Activated T-cell treated with anti-CD3 and anti-CD28 coated beads, Interleukin-2, amount 50 U/mL, for 48 hours (primary cell): ENCODE measurements at places on chromosomes 6 and 20.

DNA sequence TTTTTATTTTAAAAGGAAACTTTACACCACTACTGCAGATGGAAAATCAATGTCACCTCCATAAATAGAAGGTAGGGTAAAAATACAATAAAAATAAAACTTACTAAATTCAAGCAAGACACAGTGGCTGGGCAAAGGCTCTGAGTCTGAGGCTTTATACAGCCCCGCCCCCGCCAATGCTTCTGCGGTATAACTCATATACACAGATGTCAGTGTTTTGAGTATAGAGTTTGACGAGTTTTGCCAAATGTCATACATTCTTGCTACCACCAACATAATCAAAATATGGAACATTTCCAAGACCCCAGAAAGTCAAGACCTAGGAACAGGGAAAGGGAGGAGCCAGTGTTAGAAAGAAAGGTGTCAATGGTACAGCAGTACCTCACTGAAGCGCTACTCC lies 12.8 kb downstream of the NFATC2 start:
- DNase-seq: peak; percentile 84

DNA sequence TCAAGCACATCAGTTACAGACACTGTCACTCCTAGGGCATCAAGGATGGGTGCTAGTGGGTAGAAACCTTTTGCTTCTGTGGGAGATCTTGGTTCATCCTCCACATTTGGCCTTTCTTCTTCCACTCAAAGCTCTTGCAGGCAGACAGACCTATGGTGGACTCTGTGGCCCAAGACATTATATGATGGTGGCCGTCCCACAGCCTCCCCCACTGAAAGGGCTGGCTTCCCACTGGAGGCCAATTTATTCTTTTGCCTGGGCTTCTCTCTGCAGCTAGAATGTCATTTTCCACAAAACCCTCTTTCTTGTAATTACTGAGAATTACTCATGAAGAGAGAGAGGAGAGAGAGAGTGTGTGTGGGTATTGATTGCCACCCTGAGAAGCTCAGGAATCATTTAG lies 43.8 kb downstream of the CD40 start:
- no peak for DNase-seq

DNA sequence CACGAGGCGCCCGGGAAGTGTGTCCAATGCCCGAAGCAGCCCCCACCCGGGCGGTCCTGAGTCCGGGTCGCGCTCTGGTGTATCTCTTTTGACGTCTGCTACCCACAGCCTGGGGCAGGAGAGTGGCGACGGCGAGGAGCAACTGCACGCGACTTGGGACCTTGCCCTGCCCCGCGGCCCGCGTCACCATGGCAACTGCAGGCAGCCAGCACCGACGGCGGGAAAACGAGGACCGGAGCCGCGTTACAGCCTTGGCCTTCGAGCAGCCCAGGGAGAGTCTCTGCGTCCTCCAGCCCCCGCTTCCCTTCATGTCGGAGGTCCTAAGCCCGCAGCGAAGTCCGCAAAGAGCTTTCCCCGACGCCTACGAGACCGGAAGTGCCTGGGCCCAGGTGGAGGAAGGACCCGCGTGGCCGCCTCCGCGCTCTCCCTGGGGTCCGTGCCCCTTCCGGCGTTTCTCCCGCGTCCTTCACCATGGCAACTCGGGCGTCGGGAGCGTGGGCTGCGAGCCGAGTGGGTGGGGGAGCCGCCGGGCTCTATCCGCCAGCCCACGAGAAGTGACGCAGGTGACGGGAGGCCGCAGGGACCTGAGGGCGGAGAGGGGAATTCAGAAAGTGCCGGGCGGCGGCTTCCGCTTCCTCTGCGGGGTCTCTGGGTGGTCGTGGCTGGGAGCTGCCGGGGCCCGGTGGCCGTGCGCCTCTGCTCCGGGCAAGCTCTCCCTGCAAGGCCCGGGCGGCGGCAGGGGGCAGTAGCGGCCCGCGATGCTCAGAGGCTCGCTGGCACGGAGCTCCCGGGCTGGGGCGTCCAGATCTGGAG lies 88.6 kb upstream of the TGM3 start:
- DNase-seq: peak; percentile 77

- DNase-seq: no peak
These were observed 10.1 kb downstream of the PKHD1 start for GRCh38 chr6:52077180-52077884.

DNA sequence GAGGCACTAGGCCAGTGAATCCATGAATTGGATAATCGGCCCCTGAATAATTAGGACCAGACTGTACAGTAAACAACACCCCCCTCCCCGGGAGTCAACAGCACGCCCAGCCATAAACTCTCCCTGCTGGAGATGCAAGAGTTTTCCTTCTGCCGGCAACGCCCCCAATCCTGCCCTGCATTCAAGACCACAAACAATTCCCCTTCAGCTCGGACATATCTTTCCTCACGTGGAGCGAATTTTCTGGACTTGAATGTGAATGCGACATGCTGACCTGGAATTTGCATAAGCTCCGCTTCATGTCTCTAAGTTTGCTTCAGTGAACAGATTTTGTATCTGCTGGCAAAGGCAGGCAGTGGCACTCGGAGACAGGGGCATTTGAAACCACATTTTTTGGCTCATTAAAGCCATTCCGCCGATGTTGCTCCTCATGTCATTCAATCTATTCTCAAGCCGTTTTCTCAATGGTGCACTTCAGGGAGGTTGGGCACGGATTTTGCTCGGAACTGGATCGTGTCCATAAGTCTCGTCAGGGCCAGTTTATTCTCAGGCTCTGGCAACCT lies 38.0 kb upstream of the GMPR start:
- DNase-seq: no peak

GRCh38 chr20:3786126-3786484 lies 435 bp downstream of the CENPB start:
- DNase-seq: peak; percentile 57

GRCh38 chr6:43921548-43922425 lies 151.8 kb downstream of the VEGFA start:
- no peak for DNase-seq

DNA sequence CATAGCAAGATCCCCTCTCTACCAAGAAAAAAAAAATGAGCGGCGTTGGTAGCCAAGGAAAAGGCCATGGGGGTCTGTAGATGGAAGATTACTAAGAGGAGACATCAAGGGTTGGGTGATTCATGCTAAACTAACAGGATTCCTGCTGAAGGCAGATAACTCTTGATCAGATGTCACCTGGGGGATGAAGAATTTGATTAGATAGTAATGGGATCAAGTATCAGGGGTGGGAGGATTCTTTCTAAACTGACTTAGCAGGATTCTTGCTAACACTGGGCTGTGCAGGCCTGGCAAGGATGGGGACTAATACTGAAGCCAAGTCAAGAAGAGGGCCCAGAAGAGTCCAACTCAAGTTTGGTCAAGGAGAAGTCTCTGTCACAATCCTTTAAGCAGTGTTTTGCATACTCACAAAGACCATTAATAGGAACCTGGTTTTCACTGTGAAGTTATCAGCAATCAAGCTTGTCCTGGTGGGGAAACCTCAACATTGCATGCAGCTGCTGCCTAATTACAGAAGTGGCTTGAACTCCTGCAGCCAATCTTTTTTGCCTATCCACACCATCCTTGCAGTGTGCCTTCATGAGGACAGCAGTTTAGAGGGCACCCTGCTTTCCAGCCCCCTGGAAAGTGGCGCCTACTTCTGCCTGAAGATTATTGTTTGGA lies 61.3 kb downstream of the ANKRD6 start:
- DNase-seq: no peak

DNA sequence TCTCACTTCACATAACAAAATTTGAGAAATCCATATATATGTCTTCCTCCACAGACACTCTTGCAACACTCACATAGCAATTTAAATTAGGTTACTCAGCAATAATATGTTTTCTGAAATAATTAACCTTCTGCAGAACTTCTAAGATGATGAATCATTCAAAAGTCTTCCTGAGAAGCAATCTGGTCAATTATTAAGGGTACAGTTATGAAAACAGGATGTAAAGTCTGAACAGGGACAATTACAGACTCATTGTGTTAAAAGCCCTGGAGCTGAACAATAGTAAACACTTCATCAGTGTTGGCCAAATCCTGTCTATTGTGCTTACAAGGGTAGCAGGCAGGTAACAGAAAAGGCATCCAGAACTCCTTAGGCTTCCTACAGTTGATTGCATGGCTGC lies 75.4 kb downstream of the FILIP1 start:
- no peak for DNase-seq

DNA sequence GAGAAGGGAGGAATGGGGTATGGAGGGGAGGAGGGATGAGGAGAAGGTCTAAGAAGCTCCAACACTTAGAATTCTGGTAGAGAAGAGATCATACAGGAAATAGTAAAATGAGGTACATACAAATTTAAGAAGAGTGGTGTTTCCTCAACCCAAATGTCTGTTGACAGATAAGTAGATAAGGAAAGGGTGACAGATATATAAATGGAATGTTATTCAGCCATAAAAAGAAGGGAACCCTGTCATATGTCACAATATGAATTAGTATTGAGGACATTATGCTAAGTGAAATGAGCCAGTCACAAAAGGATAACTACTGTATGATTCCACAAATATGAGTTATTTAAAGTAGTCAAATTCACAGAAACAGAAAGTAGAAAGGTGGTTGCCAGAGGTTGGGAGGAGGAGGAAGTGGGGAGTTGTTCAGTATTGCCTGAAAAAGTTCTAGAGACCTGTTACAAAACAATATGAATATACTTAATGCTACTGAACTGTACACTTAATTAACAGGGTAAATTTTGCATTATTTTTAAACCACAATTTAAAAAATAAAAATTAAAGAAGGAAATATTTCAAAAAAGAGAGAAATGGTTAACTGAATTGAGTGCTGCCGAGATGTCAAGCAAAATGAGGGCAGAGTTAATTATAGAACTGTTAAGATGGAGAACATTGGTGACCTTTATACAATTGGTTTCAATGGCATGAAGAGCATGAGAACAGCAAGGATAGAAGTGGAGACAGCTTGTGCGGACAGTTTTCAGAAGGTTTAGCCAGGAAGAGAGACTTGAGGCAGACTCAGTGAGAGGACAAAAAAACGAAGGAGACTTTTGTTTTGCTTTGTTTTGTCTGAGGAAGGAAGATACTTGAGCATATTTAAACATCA lies 47.6 kb upstream of the ADGRF4 start:
- no peak for DNase-seq

DNA sequence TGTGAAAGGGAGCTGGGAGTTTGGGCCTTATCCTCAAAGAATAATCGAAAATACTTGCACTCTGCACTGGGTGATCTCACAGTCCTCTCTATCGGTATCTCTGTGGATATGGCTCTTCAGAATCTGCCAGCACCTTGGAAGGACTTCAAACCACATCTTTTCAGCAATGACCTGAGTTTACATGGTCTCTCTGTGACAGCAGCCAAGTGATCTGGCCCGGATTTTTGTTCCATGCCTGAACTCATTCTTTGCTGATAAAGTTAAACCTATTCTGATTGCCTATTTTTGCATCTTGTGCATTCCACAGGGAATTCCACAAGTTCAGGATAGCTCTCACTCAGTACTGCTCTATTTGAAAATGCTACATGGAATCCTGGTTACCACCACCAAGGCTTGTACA lies 98.9 kb downstream of the HDGFL1 start:
- no peak for DNase-seq

DNA sequence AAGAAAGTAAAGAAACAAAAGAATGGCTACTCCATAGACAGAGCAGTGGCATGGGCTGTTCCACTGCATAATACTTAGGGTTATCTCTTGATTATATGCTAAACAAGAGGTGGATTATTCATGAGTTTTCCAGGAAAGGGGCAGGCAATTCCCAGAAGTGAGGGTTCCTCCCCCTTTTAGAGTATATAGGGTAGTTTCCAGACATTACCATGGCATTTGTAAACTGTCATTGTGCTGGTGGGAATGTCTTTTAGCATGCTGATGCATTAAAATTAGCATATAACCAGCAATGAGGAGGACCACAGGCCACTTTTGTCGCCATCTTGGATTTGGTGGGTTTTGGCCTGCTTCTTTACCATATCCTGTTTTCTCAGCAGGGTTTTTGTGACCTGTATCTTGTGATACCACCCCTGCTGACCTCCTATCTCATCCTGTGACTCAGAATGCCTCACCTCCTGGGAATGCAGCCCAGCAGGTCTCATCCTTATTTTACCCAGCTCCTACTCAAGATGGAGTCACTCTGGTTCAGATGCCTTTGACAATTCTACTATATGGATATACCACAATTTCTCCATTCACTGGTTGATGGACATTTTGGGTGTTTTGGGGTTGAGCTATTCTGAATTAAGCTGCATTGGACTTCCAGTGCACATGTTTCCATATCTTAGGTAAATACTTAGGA lies 280.6 kb downstream of the FARS2 start:
- no peak for DNase-seq
